ENCODE measurements at places on chromosomes 2 and 18.
A peak's percentile ranks its signal among the peaks of the same experiment; 100 is the strongest.

DNA sequence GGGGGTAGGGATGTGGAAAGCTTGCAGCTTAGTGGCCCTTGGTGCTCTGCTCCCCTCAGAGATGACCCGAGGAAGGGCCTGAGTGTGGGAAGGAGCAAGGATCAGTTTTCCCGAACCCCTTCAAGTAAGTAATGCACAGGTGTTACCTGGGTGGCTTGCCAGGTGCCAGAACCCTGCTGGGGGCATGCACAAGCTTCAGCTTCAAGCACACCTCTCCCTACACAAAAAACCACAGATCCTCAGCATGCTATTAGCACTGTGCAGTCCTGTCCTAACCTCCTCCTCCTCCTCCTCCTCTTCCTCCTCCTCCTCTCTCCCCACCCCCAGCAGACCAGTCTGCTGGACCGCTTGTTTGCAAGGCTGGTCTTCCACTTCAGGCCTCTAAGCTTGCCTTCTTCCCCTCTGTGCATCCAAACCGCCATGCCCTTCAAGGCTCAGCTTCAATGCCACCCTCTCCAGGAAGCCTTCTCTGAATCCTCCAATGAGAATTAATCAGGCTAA is 114.8 kb downstream of the ACAA2 start:
- DNase-seq = no peak

- DNase-seq = no peak
Measured at GRCh38 chr2:82320296-82320695, 2015.7 kb upstream of the LRRTM1 start.

- no peak for DNase-seq
Measured at GRCh38 chr2:170943041-170943440, 14.0 kb downstream of the GORASP2 start.

GRCh38 chr2:69776886-69777785 is 35.2 kb downstream of the ANXA4 start:
- no peak for DNase-seq

DNA sequence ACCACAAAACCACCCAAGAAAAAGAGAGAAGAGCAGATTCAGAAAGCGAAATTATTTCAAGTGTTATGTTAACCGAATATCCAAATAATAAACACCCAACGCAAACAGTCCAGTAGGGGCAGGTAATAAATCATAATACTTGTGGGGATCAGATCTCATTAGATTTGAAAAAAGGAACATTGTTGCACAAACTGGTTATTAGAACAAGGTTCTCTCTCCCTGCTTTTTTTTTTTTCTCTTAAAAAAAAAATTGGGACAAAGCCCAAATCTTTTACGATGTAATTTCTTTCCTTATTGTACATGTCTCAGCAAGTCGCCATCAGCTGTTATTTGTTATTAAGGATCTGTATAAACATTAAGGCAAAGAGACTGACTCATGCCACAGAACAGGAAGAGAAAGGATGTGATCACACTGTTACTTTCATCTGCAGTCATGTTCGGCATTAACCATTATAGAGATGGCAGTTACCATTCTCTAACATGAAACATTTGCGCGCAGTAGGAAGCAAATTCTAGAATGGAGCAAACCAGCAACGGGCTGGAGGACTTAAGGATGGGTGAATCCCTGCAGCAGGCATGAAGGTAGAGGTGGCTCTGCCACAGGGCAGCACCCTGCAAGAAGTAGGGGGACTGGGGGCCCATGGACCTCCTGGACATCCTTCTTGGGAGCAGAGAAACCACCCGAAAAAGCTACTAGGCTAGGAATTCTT is 42.0 kb downstream of the EPHA4 start:
- DNase-seq = no peak

DNA sequence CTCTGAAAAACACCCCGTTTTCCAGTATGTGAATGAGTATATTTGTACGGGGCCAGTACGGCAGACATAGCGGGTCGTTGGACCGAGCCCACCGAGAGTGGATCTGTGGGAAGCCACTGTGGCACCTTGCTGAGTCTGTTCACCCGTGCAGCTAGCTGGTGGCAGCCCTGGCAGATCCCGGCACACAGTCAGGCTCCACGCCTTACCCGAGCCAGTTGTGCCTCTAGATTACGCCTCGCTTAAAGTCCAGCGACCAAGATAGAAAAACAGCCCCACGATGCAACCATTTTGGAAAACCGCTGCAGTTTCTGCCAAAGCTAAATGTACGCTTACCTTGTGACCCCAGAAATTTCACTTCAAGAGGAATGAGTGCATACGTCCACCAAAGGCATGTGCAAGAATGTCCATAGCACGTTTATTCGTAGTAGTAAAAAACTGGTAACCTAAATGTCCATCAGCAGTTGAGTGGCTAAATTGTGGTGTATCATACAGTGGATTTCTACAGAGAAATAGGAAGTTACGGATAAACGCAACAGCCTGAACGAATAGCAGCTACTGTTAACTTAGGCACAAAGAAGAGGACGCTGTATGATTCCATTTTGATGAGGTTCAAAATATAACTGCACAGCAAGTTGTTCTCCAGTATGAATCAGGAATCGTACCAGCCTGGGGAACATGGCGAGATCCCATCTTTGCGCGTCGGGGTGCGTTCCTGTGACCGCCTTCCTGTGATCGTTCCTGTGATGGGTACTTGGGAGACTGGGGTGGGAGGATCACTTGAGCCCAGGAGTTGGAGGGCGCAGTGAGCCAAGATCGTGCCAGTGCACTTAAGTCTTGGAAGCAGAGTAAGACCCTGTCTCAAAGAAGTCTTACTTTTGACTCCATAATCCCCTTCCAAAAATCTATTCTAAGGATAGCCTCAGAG is 688 bp upstream of the WDR33 start:
- no peak for DNase-seq

DNA sequence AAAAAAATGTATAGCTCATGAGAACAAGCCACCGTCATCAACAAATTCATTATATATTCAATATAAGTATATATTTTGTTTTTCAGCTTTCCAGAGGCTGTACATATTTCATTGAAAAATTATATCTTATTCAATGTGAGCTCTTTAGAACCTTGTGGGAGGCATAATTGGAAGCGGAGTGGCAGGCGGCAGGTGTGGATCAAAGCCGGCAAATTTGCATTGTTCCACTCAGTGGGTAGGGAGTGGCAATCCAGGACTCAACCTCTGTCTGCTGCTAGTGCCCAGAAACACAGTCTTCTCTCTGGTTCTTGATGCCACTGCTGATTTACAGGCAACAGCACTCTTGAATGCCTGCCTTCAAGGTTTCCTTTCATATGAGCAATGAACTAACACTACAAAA is 46.9 kb downstream of the GCA start:
- no peak for DNase-seq

DNA sequence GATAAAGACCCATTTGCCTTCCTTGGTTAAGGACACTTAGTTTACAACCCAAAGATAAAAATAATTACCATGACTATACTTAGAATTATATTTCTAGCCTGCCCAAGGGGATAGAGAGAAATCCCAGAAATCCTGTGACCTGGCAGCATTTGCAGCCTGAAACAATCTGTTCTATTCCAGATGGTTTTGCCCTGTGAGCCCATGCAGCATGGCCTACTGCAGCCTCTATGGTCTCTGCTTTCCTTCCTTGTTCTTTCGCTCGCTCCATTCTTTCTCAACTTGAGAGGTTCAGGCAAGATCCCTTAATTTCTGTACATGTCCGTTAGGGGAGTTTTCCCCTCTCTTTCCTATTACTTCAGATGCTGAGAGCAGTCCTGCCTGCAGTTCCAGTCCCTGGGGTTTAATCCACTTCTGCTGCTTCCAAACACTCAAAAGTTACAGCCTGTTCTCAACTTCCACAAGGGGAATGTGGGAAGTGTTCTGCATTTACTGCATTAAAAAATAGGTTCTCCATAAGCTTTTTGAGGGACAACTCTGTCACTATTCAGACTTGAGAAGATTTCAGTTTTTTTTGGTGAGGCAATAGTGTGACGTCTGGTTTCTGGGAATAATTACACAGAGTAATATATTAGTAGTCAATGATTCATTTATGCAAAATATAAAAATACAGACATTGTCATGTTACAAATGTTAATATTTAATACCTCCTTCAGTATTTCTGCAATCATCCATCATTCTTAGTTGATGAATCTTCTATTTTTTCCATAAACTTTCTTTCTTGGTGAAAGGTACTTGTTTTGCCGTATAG is 80.3 kb downstream of the CDCA7 start:
- no peak for DNase-seq

GRCh38 chr18:64258111-64258650 is 109.3 kb upstream of the LINC00305 start:
- no peak for DNase-seq

- DNase-seq = no peak
Measured at GRCh38 chr2:225122583-225123486, 80.6 kb upstream of the DOCK10 start.

- DNase-seq = no peak
Measured at GRCh38 chr18:48529796-48530195, 9.0 kb upstream of the CTIF start.

DNA sequence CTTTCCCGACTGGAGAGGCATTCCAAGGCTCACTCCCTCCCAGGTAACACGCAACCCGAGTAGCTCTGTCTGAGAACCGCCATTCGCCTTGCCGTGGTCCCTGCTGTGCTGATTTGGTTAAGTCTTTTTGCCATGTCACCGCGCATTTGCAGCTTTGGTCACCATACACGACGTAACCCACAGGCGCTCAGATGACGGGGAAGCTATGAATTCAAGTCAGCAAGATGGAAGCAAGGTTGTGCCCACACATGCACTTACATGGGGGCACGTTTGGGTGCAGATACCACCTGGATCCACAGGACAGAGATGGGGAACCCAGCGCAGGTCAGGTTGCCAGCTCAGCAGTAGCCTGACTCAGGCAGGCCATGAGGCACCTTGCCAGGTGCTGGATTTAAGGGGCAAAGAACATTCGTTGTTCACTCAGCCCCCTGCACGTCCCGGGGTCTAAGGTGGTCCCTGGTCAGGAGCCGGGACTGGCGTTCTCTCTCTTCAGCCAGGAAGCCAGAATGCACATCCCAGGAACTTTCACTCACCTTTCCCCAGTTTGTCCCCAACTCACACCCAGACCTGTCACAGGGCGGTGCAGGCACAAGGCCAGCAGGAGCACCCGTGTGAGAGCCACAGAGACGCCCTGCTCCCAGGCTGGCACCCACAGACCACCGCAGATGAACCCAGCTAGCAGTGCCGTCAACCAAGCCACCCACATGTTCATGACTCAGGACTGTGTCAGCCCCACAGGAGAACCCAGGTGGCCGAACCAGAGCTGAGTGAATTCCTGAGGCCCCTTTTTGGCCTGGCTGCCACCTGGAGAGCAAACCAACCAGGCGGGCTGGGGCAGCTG is 19.9 kb downstream of the SNED1 start:
- no peak for DNase-seq

DNA sequence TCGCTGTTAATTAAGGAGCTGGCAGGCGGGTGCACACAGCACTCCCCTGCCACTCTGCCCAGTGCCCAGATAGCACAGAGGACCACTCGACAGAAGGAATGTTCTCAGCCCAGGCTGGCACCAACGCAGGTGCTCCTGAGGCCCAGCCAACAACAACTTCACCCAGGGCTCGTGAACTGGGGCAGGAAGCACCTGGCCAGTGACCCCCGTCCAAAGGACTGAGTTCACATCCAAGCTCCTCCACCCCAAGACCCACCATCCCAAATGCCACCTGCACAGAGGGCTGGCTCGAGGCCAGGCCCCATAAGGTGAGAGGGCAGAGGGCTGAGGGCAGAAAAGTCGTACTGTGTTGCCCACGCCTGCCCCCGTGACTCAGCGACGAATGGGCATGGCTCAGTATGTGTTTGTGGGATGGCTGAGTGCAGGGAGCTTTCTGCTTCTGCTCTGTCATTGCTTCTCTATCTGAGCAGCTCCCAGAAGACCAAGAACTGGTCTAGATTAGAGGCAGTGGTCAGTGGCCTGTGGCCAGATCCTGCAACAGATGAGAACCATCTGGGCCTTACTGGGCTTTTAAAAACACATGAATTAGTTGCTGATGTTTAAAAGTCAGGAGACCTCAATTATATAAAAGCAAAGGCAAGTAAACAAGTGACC is 68.4 kb downstream of the POLR1A start:
- DNase-seq = peak; percentile 79

DNA sequence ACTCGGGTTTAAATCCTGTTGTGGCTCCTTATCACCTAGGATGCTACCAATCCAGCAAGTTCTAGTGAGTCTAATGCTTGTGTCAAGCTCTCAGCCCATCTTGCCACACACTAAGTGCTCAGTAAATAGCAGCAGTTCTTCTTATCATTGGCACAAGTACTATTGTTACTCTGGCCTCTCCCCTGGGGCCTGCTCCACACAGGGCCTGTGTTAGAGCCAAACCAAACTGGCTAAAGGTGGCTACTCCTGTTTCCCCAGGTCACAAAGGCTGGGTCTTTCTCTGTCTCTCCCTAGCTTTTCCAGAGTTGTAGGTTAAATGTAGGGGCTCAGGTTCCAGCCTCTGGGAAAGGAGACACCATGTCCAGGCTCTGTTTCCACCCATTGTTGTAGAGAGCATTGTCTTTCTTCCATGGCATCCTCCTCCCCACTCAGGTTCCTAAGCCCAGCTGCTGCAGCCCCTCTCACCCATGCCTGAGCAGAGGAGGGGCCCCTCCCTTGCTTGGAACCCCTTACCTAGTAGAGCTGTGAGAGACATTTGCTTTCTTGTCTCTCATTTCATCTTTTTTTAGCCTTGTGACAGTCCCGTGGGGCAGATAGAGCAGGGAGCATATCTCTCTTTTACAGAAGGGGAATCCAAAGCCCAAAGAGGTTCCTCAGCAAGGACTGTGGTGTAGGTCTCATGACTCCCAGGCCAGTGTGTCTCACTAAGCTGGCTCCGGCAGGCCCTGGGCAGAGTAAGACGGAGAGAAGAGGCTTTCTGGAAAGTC is 56.4 kb upstream of the OTOF start:
- DNase-seq = no peak

GRCh38 chr2:10232096-10232815 is 70.4 kb upstream of the HPCAL1 start:
- no peak for DNase-seq

- DNase-seq = no peak
Measured at GRCh38 chr2:109136542-109136941, 7.5 kb downstream of the SH3RF3 start.

- no peak for DNase-seq
Measured at GRCh38 chr2:11546072-11546471, 12.2 kb downstream of the GREB1 start.

DNA sequence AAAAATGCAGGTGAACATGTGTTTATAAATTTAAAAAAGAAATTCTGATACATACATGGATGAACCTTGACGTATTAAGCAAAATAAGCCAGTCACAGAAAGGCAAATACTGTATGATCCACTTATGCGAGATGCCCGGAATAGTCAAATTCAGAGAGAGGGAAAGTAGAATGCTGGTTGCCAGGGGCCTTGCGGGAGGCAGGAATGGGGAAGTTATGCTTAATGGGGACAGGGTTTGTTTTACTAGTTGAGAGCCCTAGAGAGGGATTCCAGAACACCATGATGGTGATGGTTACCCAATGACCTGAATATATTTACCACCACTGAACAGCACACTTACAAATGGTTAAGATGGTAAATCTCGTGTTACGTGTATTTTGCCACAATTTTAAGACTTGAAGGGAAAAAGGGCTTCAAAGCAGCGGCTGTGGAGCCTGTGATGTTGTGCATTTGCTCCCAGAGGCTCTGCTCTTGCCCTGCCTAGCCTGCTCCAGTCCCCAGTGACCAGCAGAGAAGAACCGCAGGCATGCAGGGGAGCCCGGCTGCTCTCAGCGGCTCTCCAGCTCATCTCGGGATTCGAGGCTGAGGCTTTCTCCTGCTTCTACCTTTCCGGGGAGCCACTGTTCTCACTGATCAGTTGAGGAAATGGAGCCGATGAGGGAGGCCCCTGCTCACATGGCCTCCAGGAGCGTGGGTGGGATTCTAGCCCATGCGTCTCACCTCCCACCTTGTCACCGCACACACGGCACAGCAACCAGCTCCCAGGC is 51.7 kb upstream of the TFCP2L1 start:
- peak; percentile 49 for DNase-seq

Data from activated effector memory CD4-positive, alpha-beta T cell treated with anti-CD3 and anti-CD28 coated beads, Interleukin-2, amount 50 U/mL, for 16 hours (primary cell).